Activated CD8-positive, alpha-beta memory T cell treated with anti-CD3 and anti-CD28 coated beads for 1 hour (primary cell): ENCODE measurements at places on chromosomes 13 and 19.

DNA sequence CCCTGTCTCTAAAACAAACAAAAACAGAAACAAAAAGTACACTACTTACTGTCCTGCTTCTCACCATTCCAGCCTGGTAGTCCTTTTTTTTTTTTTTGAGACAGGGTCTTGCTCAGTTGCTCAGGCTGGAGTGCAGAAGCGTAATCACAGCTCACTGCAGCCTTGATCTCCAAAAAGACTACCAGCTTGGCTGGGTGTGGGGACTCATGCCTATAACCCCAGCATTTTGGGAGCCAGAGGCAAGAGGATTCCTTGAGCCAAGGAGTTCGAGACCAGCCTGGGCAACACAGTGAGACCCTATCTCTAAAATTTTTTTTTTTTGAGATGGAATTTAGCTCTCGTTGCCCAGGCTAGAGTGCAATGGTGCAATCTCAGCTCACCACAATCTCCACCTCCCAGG is 5.1 kb upstream of the GDF15 start:
- DNase-seq: no peak

- no peak for DNase-seq
Measured at GRCh38 chr13:26024558-26024957, 27.3 kb downstream of the SHISA2 start.

- DNase-seq: no peak
Measured at GRCh38 chr19:12265921-12266704, 28.6 kb downstream of the ZNF44 start.

DNA sequence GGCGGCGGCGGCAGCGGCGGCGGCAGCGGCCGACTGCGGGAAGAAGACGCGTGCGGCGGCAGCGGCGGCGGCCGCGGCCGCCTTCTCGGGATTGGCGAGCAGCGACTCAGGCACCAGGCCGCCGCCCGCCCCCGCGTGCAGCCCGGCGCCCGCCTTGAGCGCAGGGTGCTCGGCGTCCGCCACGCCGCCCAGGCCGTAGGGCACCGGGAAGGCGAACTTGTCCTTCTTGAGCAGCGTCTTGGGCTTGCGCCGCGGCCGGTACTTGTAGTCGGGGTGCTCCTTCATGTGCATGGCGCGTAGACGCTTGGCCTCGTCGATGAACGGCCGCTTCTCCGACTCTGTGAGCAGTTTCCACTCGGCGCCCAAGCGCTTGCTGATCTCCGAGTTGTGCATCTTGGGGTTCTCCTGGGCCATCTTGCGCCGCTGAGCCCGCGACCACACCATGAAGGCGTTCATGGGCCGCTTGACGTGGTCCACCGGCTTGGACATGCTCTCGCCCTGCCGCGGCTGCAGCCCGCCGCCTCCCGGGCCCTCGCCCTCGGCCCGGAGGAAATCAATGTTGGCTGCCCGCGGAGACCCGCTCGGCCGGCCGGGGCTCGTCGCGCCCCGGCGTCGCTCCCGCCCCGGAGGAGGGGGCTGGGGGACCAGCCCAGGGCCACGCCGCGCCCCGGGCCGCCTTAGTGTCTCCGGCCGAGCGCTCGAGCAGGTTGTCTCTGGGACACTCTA is 621 bp downstream of the SOX21 start:
- no peak for DNase-seq

DNA sequence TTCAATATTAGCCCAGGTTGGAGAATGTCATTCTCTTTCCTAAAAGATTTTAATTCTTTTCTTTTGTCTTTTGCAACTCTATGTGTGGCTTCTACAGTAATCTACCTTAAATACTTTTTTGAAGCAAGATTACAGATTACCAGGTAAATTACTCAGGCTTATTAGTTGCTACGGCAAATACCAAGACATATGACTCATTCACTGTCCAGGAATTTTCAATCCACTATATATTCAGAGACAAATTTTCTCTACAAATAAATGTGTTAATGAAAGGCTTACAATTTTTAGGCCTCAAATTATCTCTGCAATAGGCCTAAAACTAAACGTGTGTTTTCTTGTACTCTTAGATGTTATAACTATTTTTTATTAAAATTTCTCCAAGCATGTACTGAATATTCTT is 631.3 kb downstream of the DIAPH3 start:
- no peak for DNase-seq

DNA sequence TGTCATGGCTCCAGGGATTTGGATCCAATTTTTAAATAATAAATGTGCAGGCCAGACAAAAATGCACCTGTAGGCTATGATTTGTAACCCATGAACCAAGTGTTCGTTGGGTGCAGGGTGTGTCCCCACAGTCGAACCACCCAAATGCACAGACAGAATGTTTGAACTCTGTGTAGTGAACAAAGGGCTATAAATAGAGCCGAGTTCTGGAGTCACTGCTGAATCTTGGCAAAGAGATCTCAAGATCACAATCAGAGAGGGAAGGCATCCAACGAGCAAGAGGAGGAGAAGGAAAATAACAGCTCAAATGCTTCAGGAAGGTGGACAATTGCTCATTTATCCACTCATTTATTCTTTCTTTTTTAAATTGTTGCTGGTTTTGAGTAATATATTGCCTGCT is 547.9 kb downstream of the FGF9 start:
- DNase-seq: no peak

- no peak for DNase-seq
Measured at GRCh38 chr19:38011426-38011825, 104.4 kb downstream of the SIPA1L3 start.

GRCh38 chr13:41458761-41459431 is 1.5 kb downstream of the RGCC start:
- DNase-seq: no peak

DNA sequence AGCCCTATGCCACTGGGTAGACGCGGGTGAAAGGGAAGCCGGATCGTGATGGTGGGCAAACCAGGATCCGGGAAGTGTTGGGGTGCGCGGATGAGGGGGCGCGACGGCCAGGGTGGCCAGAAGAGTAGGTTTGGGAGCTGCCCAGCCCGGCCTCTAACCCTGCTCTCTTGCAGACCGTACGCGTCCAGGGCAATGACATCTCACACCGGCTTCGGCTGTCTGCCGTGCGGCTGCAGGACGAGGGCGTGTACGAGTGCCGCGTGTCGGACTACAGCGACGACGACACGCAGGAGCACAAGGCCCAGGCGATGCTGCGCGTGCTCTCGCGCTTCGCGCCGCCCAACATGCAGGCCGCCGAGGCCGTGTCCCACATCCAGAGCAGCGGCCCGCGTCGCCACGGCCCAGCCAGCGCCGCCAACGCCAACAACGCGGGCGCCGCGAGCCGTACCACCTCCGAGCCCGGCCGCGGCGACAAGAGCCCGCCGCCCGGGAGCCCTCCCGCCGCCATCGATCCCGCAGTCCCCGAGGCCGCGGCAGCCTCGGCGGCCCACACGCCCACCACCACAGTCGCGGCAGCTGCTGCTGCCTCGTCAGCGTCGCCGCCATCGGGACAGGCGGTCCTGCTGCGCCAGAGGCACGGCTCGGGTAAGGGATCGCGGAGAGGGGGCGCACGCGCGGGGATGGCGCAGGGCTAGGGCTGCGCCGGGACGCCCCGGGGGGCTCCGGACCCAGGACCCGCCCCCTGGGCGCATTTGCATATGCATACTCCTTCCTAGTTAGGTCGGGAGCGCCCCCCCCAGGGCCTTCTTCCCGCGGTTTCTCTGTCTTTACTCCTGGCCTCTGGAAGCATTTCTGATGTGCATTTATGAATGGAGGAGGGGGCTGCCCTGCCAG is 4.1 kb downstream of the VSTM2B start:
- DNase-seq: no peak

DNA sequence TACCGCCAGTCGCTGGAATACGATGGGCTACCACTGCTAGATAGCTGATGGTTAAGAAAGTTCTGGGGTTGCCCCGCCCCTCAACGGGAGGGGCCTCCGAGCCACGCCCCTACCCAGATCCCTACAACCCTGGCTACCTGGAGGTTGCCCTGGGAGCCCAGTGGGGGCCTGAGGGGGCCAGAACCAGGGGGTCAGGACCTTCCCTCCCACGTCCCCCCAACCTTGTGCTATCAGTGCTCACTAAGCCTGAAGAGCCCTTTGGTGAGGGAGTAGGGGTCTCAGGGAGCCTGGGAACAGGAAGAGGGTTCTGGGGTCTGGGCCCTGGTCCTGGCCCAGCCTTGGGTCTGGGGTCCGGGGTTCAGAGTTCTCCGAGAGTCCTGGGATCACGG is 8.9 kb downstream of the OCEL1 start:
- no peak for DNase-seq

DNA sequence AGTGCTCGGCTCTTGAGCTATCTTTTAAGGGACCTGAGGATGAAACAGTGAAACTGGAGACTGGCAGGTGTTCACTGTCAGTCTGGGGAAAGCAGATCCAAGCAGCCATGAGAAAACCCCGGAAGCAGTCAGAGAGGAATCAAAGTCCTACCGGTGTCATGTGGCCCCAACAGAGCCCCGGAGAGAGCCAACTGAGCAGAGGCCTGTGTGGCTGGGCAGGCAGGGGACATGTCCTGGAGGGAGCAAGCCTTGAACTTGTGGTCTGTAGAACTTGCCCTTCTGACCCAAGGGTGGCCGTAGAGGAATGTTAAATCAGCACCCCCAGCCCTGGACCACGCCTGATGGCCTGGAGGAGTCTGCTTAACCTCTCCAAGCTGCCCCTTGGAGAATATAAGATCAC is 113.7 kb upstream of the ZNF507 start:
- DNase-seq: no peak

GRCh38 chr19:4446704-4447200 is 10.8 kb downstream of the UBXN6 start:
- DNase-seq: no peak

DNA sequence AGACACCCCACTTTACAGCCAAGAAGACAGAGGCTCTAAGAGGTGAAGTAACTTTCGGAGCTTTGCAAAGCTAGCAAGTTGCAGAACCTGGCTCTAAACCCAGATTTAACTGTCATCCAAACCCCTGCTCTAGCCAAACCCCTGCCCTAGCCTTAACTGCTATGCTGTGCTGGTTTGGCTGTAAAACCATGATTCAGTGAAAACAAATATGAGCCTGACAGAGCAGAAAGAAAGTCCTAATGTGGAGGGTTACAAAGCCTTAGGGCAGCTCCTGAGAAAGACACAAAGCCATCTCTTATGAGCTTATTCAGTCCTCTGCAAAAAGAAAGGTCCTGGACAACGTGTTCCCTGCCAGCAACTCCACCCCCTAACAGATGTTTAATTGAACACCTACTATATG is 172.8 kb downstream of the KATNAL1 start:
- no peak for DNase-seq

- no peak for DNase-seq
Measured at GRCh38 chr13:77386046-77386445, 59.2 kb upstream of the MYCBP2 start.

- DNase-seq: no peak
Measured at GRCh38 chr13:50382951-50383350, 367.7 kb downstream of the KCNRG start.

DNA sequence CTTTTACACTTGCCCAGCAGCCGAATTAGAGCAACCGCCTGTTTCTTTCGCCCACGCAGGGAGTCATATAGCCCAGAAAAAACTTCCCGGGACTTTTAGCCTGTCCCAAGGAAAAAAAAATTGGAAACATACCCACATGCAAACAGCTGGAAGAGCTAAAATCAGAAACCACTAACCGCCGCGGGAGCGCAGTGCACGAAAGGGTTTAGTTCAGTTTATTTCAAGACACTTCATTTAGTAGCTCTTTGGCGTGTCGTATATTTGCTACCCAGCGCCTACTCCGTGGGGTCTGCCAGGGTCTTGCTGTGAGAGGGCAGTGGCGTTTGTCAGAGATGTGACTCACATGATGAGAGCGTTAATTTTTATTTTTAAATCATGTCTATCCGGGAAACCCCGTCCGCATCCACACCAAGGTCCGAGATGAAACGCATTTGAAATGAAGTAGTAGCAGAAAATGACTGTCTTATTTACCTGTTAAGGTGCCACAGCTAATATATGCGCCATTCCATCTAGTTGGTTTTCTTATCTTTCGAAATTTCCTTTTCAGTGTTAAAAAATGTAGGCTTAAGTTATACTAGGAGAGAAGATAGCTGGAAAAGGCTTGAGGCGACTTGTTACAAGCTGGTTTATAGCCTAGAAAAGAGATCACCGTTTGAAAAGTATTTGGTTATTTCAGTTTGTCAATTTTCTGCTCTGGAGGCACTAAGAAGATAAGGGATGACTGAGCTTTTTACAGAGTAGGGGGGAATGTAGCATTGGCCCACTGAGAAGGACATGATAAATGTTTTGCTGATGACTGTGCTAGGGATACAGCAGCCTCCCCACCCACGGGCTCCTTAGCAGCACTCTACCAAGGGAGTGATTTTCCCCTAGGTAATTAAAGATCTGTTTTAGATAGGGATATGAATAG is 1.7 kb downstream of the KLF5 start:
- DNase-seq: no peak

- DNase-seq: no peak
Measured at GRCh38 chr13:71754407-71754974, 112.5 kb downstream of the DACH1 start.

GRCh38 chr19:47729468-47729798 is 15.9 kb upstream of the NOP53 start:
- DNase-seq: no peak

DNA sequence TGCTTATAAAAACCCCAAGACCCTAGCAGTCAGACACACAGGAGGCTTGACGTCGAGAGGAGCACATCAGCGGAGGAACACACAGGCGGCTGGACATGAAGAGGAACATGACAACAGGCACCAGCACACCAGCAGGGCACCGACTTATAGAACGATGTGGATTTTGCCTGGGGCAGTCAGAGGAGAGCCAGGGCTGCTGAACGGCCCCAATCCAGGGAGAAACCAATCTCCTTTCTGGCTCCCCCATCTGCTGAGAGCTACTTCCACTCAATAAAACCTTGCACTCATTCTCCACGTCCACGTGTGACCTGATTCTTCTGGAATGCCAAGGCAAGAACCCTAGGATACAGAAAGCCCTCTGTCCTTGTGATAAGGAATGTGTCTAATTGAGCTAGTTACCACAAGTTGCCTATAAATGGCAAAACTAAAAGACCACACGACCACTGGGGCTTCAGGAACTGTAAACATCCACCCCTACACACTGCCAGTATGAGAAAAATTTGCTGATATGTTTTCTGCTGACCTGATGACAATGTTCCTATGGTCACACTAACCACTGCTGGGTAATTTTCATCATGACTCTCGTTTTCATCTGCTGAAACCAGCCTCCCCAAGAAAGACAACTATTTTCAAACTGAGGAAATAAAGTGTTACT is 35.8 kb upstream of the CEACAM21 start:
- DNase-seq: no peak

GRCh38 chr13:106063591-106064313 is 471.7 kb downstream of the EFNB2 start:
- no peak for DNase-seq
